SK-N-SH treated with all-trans-retinoic acid at 6 μM for 48 hours (cell line): ENCODE measurements at places on chromosomes 4 and X.
A peak's percentile ranks its signal among the peaks of the same experiment; 100 is the strongest.

DNA sequence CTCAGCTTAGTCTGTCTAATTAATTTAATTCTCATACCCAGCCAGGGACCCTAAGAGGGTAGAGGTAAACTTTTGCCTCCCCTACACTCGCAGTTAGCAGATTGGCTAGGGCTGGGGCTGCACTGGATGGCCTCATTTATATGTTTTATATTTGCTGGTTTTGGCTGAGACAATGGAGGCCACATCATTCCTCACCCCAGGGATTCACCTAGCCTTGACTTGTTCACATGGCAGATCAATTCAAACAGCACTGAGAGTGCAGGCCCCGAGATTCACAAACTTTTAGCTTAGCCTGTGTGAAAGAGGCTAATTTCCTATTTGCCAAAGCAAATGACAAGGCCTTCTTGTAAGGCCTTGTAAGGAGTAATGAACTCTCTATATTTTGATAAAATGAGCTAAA lies 844.4 kb downstream of the ARAP2 start:
- ATAC-seq, result no peak

DNA sequence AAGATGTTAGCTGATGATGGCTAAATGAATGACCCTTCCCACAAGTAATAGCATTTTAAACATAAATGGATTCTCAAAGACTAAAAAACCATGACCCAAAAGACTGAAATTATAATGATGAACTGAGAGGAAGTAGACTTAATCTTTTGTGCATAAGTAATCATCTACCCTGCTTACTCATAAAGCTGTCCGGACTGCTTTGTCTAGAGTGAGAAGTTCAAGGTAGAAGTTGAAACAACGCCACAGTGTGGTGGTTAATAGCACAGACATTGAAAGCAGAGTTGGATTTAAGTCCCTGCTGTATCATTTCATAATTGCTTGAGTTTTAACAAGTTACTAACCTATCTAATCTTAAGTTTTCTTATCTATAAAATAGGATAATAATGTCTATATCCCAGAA lies 346.6 kb downstream of the CENPC start:
- ATAC-seq, result peak; percentile 56; the same call in 1 of the 3 replicates

GRCh38 chrX:136865270-136866158 lies 15.0 kb downstream of the RBMX start:
- no peak for ATAC-seq

- ATAC-seq, result no peak
Measured at GRCh38 chrX:4936315-4936714, 1222.9 kb upstream of the PRKX start.
